ENCODE measurements at places on chromosomes 5 and 9.
A peak's percentile ranks its signal among the peaks of the same experiment; 100 is the strongest.

DNA sequence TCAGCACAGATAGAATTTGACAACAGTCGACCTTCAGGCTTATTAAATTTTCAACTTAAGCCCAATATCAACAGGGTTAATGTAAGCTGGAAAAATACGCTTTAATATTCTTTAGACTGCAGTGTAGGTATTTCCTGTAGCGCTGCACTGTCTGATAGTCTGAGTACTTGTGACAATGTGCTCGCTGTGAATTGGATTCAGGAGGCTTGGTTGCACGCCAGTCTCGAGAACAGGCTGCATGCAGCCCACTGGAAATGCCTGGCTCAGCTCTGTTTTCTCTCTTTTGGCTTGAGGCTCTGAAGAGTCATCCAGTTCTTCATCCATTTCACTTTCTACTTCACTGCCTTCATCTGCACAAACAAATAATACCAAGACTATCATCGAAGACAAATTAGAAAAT is 300.9 kb downstream of the RFX3 start:
- DNase-seq = no peak

GRCh38 chr9:135524130-135524861 is 3.1 kb downstream of the LCN1 start:
- no peak for DNase-seq

- DNase-seq = no peak
Observed at GRCh38 chr5:126066836-126067235, 356.4 kb upstream of the GRAMD2B start.

GRCh38 chr5:168128111-168128510 is 163.3 kb upstream of the WWC1 start:
- no peak for DNase-seq

DNA sequence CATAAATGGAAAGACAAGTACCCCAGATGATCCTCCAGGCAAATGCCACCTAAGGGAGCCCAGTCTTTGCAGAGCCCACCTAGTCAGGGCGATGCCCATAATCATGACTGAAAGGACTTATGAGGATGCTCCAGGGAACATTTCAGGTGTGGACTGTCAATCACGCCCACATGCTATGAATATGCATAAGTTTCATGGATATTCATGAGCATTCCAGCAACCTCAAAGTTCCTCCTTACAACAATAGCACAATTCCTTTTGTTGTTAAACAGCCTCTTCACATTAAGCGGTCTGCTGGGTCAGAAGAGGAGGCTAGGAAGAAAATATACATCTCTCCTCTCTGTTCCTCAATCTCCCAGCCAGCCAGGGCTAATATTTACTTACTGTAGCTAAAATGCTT is 161.6 kb downstream of the C5orf15 start:
- DNase-seq = no peak

DNA sequence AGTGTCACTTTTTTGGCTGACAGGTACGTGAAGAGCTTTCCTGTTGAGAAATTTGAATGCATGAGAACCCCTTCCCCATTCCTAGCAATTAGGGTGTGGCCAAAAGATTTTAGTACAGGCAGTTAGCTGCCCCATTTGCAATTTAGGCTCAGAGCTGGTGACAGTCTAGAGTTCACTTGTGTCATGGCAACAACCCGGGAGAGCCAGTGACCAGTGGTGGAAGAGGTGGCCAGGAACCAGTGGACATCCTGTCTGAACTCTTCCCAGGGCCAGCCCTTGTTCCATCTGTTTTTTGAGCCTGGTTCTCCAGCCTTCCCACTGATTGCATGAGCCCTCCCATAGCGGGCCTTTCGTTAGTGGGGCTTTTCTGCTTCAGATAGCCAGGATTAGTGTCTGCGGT is 2.5 kb upstream of the NEUROG1 start:
- no peak for DNase-seq

DNA sequence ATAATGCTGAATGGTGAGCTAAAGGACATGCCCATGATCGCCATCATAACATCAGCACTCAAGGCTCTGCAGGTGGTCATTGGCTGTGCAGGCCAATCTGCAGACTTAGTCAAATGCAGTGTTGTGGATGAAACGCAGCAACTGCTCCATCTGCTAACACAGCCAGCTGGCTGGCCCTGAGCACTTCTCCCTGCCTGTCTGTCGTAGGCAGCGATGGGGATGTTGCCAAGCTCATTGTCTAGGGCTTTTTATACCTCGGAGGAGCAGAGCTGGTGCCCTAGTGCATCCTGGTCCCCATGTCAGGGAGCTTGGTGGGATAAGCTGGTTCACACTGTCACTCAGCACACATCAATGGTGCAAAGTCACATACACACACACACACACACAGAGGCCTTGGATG is 189.4 kb downstream of the TENT4A start:
- DNase-seq = no peak

GRCh38 chr5:98735806-98736507 is 37.5 kb upstream of the RGMB start:
- no peak for DNase-seq

DNA sequence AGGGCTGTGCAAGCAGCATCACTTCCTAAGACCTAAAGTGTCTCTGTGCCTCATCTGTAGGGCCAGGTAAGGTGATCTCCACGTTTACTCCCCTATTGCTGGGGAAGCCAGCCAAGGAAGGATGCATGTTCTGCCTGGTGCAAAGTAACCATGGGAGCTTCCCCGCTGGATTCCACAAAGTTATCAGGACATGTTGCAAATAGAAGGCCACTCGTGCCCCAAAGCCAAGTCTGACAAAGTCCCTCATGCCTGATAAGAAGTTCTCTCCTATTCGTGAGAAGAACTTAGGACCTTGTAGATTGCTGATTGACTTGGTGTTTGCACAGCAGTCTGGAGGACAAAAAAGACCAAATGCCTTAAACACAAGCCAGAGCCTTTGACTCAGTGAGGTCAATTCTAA is 81.5 kb downstream of the FAM114A2 start:
- DNase-seq = no peak

GRCh38 chr5:120368923-120369715 is 95.0 kb upstream of the PRR16 start:
- DNase-seq = no peak

DNA sequence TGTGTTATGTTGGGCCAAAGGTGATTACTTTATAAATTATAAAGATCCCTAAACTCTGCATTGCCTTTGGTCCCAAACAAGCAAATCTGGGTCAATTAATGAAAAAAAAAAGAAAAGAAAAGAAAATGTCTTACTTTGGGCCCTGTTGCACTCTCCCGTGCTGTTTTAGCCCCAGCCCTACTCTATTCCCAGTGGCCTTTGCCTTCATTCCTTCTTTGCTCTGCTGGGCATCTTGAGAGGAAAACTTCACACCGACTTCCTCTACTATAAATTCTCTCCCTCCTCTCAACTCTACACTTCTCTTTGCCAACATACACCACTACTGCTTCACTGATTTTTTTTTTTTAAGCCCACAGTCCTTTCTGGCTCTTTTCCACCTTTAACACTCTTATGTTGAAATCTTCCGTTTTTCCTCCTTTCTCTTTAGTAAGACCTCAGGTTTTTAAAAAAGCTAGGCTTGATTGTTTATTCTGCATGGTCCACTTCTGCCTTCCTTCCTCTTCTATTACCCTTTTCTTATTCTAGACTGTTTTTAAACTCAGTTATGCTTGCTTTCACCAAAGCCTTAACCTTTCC is 4.5 kb upstream of the MSMP start:
- DNase-seq = no peak

DNA sequence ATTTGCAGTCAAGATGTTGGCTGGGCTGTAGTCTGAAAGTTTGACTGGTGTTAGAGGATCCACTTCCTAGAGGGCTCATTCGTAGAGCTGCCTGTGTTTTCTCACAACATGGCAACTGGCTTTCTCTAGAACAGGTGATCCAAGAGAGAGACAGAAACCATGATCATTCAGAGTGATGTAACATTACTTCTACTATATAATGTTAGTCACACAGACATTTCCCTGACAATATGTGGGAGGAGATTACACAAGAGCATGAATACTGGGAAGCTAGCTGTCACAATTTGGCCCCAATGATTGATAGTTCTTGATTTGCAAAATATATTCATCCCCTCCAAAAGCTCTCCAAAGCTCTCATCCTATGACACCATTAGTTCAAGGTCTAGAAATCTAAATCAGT is 10.9 kb upstream of the TMEM161B start:
- DNase-seq = no peak

DNA sequence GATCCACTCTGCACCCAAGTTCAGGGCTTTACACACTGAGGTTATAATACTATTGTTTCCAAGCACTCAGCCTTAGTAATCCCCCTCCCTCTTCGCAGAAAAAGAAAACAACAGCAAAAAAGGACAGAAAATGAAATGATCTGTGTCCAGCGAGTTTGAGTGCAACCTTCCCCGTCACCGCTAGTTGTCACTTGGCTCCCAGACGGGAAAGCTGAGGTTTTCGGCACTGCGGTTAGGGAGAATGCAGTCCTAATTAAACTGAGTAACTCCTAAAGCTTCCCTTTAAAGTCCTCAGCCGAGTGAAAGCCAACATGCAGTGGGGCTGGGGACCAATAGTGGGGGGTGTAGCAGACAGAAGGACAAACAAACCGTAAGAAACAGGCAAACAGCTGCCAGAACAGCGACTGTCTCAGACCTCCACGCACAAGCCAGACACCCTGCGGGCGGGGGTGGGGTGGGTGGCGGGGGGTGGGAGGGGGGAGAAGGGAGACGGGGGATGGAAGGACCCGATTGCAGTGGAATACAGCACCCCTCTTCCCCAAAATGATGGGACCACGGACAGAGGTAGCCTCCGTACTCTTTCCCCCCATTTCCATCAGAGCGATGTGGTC is 680 bp downstream of the GLRA1 start:
- DNase-seq = no peak

GRCh38 chr9:84003246-84003645 is 22.6 kb downstream of the RMI1 start:
- DNase-seq = no peak

DNA sequence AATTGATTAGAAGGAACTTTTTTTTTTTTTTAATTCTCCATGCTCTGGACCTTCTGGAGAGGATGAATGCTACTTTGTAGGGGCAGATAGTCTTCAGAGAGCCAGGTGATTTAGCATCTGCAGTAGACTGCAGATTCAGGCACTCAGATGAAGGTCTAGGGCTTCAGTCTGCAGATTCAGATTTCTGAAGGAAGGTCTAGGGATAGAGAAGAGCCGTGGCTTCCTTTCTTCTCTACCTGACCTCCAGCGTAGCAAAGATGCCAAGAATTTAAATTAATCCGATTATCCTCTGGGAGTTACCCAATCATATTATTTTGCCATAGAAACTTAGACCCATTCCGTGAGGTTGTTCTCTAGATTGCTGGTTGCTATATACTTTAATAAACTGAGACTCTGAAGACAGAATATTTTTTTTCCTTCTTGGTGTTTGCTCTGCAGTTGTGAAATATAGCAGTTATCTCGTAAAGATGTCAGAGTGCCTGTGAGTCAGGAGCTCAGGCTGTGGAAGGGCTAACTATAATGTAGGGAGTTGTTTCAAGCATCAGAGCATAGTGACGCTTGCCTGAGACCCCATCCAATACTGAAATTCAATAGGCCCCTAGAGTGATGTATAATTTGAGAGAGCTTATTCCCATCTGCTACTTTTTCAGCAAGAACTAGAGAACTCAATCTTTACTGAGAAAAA is 132.7 kb upstream of the SLC12A2 start:
- DNase-seq = no peak

GRCh38 chr5:63655043-63655442 is 307.2 kb downstream of the HTR1A start:
- no peak for DNase-seq

GRCh38 chr5:14417276-14417730 is 164.3 kb upstream of the OTULINL start:
- DNase-seq = no peak

DNA sequence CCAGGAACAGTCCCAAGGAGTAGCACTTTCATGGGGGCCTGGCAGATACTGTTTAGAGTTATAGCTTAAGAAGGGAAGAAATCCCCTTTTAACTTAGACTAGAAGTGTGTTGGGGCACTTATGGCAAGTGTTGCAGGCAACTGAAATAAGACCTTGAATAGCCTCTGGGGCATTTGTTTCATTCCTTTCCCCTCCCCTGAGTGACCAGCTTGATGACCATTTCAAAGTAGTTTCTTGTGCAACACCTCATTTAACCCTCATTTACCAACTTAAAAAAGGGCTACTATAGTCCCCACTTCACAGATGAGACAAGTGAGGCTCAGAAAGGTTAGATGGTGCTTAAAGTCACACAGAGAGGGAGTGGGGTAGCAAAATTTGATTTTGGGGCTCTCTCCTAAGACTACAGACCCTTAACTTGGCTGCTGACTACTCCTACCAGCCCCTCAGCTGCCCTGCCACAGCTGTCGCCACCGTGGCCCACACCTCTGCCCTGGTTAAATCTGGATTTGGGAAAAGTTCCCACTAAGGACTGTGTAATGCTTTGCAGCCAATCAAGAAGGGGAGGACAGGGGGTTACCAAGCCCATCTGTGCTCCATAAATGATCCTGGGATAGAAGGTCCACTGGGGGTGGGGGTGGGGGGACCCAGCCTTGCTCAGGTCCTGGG is 5.5 kb downstream of the PDLIM4 start:
- no peak for DNase-seq

DNA sequence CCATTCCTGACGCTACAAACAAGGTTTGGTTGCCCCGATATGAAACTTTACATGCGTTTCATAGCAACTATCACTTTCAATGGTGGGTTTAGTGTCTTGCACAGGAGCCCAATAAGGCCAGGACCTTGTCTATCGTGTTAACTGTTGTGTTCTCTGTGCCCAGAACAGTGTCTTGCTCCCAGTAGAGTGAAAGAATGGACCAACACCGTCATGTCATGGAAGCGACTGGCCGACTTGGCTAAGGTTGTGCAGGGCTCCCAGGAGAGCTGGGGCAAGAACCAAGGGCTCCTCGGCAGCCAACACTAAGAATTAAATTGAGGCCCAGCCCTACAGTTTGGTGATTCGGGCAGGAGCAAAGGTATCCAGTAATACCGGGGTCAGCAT is 498 bp upstream of the ARHGEF37 start:
- DNase-seq = no peak

GRCh38 chr5:102625928-102626327 is 127.1 kb upstream of the SLCO6A1 start:
- DNase-seq = no peak

GRCh38 chr5:14138608-14139540 is 4.3 kb upstream of the TRIO start:
- no peak for DNase-seq

GRCh38 chr5:177300236-177300880 is 3.2 kb downstream of the RAB24 start:
- peak; percentile 78 for DNase-seq

DNA sequence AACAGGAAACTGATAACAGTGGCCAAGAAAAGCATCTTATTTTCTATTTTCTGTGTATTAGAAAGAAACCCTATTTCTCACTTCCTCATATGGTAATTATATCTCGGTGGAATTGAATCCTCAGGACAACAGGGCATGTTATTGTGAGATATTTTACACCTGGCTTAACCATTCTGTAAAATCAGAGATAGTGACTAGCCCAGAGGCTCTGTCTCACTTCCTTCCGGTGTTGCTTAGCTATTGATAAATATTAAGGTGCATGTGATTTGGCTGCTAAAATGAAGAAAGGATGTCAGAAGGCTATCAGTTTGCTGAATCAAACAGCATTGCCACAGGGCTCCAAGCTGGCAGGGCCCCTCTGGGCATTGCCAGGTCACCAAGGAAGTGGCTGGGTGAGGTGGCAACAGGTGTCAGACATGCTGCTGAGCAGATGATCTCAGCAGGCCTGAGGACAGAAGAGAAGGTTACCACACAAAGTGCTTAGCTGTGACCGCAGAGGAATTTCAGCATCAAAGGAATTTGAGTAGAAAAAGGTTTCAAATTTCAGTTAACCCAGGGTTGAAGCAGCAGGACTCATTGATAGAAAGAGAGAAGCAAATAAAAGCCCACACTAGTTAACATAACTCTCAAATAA is 330.7 kb downstream of the PDE4D start:
- DNase-seq = peak; percentile 21

GRCh38 chr5:52854301-52854700 is 66.6 kb downstream of the ITGA1 start:
- DNase-seq = no peak

Measured in CD4-positive, alpha-beta T cell treated with Interleukin-4 for 1 hour (primary cell).